ENCODE measurements at places on chromosomes 13 and 19.

GRCh38 chr13:50236898-50237318 is 221.7 kb downstream of the KCNRG start:
- DNase-seq = no peak

DNA sequence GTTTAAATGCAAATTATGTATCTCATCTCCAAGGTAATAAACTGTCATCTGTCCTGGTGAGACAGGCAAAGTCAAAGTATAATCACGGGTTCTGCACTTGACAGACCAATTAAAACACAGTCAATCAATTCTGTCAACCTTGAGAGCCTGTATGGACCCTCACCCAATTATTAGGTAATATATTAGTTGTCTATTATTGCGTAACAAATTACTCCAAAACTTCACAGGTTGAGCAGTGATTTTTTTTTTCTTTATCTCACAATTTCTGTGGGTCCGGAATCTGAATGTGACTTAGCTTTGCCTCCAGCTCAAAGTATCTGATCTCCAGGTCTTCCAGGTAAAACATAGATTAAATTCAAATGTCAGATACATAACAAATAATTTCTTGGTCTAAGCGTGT is 707.4 kb upstream of the ARGLU1 start:
- DNase-seq = no peak

- DNase-seq = no peak
Measured at GRCh38 chr19:41932259-41932719, 4.0 kb upstream of the ERFL start.

GRCh38 chr13:49305792-49306425 is 58.2 kb downstream of the CDADC1 start:
- DNase-seq = no peak

- no peak for DNase-seq
Measured at GRCh38 chr13:97339019-97339987, 94.7 kb upstream of the RAP2A start.

- no peak for DNase-seq
Measured at GRCh38 chr19:14333101-14333871, 48.0 kb upstream of the ADGRE5 start.

DNA sequence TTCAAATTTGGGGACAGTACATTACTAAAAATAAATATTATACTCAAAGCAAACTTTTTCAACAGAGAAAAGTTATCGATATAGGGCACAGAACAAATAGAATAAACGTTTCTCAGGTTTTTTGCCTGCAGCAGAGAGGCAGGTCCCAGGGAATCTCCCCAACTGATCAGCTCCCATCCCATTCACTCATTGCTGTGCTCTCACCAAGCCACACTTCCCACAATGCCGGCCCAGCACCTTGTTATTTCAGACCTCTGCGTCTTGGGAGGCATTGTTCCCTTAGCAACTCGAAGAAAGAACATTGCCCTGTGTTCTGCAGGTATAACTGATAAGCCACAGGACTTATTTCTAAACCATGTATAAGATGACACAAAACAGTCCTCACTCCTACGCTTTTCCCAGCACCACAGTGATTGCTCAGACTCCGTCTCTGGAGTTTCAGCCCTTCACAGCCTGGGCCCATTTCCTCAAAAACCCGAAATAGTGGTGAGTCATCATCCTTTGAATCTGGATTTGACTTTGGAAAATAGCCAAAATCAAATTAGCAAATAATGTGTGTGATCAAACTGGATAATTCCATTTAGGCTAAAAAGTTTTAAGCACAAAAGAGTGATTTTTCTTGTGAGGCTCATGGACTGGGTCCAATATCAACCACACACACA is 100.4 kb downstream of the DCLK1 start:
- no peak for DNase-seq

DNA sequence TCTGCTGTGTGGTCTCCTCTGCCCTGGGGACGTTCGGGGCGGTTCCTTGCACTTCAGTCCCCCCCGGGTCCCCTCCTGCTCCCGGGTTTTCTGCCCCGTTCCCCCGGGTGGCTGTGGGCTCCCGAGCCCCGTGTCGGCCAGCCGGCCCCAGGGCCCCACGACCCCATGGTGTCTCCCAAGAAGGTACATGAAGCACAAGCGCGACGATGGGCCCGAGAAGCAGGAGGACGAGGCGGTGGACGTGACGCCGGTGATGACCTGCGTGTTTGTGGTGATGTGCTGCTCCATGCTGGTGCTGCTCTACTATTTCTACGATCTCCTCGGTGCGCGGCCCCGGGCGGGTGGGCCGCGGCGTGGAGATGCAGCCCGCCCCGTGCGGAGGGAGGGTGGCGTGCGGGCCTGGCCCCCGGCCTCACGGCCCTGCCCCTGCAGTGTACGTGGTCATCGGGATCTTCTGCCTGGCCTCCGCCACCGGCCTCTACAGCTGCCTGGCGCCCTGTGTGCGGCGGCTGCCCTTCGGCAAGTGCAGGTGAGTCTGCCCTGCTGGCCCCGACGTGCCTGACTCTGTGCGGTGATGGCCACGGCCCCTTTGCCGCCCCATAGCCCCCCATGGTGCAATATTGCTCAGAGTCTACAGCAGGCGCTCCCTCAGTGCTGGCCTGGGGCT is 11.3 kb downstream of the SPPL2B start:
- DNase-seq = no peak

GRCh38 chr19:10230173-10230860 is 814 bp downstream of the S1PR2 start:
- no peak for DNase-seq

GRCh38 chr13:39414339-39414738 is 188.7 kb downstream of the LHFPL6 start:
- DNase-seq = no peak

- DNase-seq = no peak
Measured at GRCh38 chr19:45601115-45601514, 897 bp downstream of the GPR4 start.

- DNase-seq = no peak
Measured at GRCh38 chr19:31099515-31100205, 249.6 kb downstream of the TSHZ3 start.

- DNase-seq = no peak
Measured at GRCh38 chr19:17737690-17738153, 13.6 kb upstream of the FCHO1 start.

DNA sequence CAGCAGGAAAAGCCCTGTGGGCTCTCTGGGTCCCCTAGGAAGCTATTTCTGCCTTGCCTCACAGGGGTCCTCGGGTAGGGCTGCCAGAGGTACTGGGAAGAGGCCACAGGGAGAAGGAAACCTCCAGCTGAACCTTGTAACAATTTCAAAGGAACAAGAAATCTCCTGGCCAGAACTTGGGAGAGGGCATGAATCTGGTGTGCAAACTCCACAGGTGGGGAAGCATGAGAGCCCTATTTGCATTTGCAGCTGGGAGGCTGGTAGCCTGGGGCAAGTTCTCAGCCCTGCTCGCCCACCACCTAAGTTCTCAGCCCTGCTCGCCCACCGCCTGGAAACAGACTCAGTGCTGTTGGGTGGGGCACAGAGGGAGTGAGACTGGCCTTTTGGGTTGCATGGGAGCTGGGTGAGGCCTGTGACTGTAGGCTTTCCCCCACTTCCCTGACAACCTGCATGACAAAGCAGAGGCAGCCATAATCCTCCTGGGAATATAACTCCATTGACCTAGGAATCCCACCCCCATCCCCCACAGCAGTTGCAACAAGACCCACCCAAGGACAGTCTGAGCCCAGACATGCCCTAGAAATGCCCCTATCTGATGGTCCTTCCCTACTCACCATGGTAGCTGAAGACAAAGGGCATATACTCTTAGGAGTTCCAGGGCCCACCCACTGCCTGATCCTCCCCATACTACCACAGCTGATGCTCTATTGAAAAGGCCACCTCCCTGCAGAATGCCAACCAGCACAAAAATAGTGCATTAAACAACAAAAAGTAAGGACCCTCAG is 11.7 kb downstream of the UGGT2 start:
- DNase-seq = no peak

GRCh38 chr13:87884884-87885283 is 213.7 kb downstream of the SLITRK5 start:
- no peak for DNase-seq

DNA sequence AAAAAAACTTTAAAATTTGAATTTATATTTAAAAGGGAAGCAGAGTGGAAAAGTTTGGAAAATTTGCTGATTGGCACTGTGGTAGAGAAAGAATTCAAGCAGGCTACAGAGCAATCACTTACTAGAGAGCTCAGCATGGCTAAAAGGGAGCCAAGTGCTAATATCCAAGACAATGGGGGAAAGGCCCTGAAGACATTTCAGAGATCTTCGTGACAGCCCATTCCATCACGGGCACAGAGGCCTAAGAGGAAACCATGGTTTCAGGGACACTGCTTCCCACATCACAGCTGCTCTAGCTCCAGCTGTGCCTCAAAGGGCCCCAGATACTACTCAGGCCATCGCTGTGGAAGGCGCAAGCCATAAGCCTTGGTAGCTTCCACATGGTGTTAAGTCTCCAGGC is 73.7 kb downstream of the SGCG start:
- no peak for DNase-seq

DNA sequence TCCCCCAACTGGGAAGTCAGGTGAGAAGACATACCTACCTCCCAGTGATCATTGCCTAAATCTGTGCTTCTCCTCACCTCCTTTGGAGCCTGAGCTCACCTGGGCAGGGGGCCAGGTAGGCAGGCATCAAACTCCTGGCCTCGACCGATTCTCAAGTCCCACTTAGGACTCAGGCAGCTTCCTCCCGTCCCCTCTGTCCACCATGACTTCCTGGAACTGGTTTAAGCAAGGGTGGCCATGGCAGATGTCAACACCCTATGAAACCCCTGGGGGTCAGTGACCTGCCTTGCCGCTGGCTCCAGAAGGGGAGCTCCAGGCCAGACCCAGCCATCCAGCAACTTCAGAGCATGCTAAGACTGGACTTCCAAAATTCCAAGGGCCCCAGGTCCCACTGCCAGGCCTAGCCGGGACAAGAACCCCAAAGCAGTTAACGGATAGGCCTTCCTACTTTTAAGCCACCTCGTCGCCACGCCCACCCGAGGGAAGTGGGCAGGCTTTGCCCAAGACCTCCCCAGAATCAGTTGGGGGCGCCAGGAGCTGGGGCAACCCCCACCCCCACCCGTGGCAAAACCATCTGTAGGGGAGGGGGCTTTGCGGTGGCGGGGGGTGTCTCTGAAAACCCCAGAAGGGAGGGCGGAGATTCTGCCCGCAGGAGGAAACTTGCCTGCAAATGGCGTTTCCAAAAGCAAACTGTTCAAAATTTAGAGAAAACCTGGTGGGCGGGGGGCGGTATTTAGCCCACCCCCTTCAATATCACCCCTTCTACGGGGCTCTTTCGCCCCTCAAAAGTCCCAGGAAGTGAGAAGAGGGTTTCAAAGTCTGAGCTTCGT is 657 bp downstream of the PLIN3 start:
- no peak for DNase-seq

GRCh38 chr19:18131841-18132596 is 20.9 kb upstream of the PIK3R2 start:
- no peak for DNase-seq

- no peak for DNase-seq
Measured at GRCh38 chr13:93305886-93306285, 79.3 kb downstream of the GPC6 start.

DNA sequence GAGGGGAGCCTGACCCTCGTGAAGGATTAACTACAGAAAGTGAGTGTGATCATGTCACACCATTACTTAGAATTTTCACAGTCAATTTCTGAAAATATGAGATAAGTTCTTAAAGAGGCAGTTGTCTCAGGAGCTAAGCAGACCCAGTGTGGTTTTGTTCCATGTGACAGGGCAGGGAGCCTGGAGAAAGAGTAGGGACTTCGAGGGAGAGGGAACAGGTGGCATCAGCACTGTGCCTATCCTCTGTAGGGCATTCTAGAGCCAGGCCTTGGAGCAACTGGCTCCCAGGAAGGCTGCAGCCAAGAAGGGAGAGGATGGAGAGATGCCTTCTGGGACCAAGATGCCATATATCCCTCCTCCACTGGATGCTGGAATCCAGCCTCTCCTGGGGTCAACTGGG is 183.0 kb downstream of the TSHZ3 start:
- DNase-seq = no peak

DNA sequence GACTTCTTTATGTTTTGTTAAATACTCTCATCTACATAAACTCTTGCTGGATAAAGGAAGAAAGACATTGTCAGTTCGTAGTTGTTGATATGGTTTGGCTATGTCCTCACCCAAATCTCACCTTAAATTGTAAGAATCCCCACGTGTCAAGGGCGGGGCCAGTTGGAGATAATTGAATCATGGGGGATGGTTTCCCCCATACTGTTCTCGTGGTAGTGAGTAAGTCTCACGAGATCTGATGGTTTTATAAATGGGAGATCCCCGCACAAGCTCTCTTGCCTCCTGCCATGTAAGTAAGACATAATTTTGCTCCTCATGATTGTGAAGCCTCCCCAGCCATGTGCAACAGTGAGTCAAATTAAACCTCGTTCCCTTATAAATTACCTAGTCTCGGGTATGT is 3.6 kb downstream of the ADGRE1 start:
- no peak for DNase-seq

GRCh38 chr13:44211704-44212346 is 161.8 kb upstream of the SERP2 start:
- no peak for DNase-seq

DNA sequence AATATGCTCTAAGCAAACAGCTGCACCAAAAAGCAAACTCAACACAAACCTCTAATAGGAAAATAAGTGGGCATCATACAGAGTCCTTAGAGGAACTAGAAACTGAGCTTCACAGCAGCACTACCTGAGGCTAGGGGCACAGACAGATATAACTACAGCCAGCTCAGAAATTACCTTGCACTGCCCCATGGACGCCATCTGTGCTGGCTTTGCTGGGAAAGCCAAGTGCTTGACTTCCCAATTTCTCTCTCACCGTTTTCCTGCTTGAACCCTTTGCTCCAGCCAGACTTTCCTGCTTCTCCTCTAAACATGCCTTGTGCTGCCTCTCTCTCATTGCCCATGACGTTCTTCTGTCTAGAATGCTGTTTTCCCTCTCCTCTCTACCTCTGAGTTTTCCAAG is 29.3 kb downstream of the MTUS2 start:
- DNase-seq = no peak

- DNase-seq = no peak
Measured at GRCh38 chr13:41107584-41108014, 25.0 kb downstream of the KBTBD6 start.
